ENCODE measurements at places on chromosomes 6 and 20. TPM values are rescaled to one million over a fixed set of nuclear protein-coding genes. Genes with fewer than 3 reads are reported as not detected.

Gene HMGCLL1
- total RNA-seq = 1.0 TPM

Gene SLC17A1
- total RNA-seq = not detected

Gene PRDM1
- 30.7 TPM for total RNA-seq

Gene ULBP2
- not detected for total RNA-seq

Gene PPIL6
- 0.67 TPM for total RNA-seq

Gene HRH3
- total RNA-seq = 0.09 TPM

Gene PRICKLE4
- total RNA-seq = 6.1 TPM

Gene HDAC2
- total RNA-seq = 61.9 TPM

Gene ULBP1
- total RNA-seq = not detected

Gene ZBP1
- total RNA-seq = 3.6 TPM

Gene SNAP25
- total RNA-seq = 0.80 TPM

Gene MEI4
- total RNA-seq = not detected

Gene TUBB2B
- 0.87 TPM for total RNA-seq

Gene NEDD9
- total RNA-seq = 41.4 TPM

Gene ZKSCAN4
- 4.0 TPM for total RNA-seq

Gene EHMT2
- 29.6 TPM for total RNA-seq

Gene CST5
- total RNA-seq = not detected

Gene BEND6
- 0.31 TPM for total RNA-seq

Gene ZNF322
- 17.1 TPM for total RNA-seq

Gene PCK1
- 467 TPM for total RNA-seq

Gene PRL
- not detected for total RNA-seq

Gene C6orf58
- total RNA-seq = not detected

Gene TLDC2
- 35.0 TPM for total RNA-seq

Gene NOX3
- total RNA-seq = not detected

Gene SLC17A9
- 22.2 TPM for total RNA-seq

Gene PTCRA
- total RNA-seq = not detected

Gene MLIP
- total RNA-seq = 2.3 TPM

Gene ABHD16B
- total RNA-seq = not detected

Gene LST1
- 3.9 TPM for total RNA-seq

Data from mucosa of descending colon (tissue), 3 donors.